ENCODE measurements at places on chromosomes 12 and 14.

DNA sequence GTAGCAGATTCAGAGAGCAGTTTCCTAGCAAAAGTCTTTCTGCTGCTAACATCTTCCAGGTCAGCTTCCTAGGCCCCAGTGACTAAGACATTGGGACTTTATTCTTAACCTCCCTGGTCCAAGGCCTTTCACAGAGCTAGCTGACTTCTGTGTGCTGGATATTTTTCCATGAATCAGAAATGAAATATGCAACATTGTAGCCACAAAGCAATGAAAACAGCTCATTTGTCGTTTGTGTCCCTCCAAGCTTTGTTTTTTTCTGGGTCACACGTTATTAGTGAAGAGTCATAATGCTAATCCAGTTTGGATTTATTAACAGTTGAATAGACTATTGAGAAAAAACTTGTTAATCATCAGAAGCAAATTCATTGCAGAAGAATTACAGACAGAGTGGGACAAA, 82.4 kb downstream of the ARF6 start:
- peak; percentile 95 for DNase-seq

DNA sequence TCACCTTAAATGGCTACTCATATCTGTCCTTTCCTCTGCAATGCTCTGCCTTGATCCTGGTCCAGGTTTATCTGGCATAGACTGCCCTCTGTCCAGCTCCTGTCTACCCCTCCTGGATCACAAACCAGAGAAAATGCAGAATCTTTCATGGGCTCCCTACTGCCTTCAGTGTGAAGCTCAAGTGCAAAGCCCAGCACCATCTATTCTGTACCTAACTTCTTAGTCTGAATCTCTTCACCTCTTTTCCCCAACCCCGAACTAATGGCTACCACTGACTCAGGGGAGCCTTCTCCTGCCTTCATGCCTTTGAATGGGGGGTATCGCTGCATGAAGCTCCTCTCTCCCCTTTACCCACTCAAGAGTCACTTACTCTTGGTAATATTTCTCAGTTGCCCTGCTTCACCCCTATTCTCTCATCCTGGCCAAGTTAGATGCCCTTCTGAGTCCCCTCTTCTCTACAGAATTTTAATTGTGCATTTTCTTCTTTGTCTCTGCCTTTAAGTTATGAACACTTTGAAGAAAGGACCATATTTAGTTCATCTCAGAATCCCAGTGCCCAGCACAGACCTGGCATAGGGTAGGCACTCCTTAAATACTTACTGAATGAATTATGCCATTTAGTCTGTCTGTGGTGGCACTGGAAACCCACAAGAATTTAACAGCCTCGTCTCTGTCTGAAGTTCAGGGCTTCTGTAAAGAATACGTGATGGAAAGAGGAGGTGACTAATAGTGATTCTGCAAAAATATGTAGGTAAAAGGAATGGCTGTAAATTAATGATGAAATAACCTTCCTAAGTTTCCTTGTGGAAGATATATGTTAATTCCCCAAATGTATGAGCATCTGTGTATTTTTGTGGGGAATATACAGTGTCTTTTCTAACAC, 191.3 kb upstream of the AMIGO2 start:
- DNase-seq = peak; percentile 93

DNA sequence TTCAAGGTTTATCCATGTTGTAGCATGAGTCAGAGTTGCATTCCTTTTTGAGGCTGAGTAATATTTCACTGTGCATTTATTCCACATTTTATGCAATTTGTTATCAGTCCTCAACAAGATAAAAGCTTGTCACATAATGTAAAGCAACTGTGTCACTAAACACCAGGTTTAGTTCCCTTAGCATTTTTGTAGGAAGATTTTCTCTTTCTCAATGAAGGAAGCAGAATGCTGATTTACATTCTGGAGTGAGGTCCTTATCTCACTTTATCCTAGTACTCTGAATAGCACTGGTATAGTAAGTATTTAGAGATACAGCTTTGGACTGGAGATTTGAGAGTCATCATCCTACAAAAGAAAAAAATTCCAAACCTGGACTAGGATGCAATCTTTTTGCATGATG, 9.8 kb upstream of the EXD2 start:
- no peak for DNase-seq

GRCh38 chr14:64721899-64722298, 17.7 kb downstream of the PLEKHG3 start:
- DNase-seq = no peak

GRCh38 chr12:85872497-85873091, 1.5 kb upstream of the NTS start:
- DNase-seq = peak; percentile 45

DNA sequence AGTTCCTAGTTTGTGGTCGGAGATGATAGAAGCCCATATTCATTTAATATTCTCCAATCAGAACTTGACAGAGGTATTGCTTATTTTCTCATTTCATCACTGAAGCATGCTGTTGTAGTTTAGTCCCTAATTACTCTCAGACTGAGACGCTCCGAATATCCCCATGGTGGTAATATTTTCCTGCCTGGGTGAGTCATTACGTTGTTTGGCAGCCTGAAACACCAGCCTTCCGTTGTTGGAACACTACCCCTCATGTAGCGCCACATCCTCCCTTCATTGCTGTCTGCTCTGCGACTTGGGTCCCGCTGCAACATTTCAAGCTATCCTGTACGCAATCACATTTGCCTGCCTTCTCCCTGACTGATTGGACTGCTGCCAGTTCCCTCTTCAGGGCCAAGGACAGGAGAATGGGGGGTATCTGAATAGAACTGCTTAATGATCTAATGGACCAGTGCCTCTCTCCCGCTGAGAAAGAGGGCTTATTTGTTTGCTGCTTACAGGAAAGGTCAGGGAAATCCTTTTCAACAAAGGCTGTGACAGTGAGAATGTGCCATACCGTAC, 369.1 kb downstream of the NPAS3 start:
- DNase-seq = peak; percentile 38

- DNase-seq = peak; percentile 50
These were observed 414 bp upstream of the CDK17 start for GRCh38 chr12:96400631-96401075.

- DNase-seq = no peak
These were observed 6.7 kb downstream of the SERPINA9 start for GRCh38 chr14:94469261-94469660.

DNA sequence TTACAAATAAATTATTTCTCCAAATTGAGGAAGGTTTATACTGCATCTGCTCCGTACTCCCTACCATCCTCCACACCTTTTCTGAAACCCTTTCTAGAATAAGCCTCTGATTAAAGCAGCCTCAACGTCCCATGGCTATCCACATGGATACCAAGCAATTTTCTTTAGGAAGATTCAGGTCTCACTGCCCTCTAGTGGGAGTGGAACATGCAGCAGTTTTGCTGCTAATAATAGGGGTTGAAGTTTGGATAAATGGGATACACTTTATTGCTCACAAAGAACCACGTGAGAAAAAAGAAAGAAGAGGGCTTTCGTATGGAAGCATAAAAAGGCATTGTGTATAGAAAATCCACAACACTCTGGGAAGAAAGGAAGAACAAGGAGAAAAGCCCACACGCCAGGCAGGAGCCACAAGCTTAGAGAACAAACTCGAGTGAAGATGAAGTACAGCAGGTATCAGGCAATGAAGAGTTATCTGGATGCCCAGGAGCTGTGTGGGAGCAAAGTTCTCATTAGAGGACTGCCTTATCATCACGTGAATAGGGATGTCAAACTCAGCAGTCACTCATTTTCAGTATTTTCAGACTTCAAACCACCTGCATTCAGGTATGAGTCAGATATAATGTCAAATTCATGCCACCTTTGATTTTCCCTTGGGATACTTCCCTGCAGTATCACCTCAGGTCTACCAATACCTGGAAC, 45.8 kb downstream of the CCER1 start:
- DNase-seq = peak; percentile 62

DNA sequence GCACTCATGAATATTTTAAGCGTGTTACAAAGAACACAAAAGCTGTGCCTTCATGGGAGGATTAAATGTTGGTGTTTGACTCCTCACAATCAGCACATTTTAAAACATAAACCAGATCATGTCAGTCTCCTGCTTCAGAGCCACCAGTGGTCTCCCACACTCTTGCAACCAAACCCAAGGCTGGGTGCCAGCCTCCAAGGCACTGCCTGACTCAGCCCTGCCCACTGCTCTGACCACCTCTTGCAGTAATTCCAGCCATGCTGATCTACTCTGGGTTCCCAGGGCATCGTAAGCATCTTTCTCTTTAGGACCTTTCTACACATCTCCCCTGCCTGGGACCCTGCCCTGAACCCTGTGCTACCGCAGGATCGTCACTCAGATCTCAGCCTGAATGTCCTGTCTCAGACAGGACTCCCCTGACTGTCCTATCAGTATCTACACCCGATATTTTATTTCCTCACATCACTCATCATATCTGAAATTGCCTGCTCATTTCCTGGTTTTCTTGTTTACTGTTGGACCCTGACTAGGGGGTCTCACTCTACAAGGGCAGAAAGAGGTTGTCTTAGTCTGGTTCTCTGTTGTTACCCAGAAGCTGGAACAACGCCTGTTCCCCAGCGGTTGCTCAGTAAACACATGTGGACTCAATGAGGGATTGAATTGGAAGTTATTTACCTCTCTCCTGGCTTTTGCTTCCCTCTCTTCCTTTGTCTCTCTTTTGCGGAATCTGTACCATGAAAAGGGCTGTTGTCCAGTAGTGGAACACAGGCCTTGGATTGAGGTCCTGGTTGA, 449.8 kb downstream of the RAD51B start:
- no peak for DNase-seq

DNA sequence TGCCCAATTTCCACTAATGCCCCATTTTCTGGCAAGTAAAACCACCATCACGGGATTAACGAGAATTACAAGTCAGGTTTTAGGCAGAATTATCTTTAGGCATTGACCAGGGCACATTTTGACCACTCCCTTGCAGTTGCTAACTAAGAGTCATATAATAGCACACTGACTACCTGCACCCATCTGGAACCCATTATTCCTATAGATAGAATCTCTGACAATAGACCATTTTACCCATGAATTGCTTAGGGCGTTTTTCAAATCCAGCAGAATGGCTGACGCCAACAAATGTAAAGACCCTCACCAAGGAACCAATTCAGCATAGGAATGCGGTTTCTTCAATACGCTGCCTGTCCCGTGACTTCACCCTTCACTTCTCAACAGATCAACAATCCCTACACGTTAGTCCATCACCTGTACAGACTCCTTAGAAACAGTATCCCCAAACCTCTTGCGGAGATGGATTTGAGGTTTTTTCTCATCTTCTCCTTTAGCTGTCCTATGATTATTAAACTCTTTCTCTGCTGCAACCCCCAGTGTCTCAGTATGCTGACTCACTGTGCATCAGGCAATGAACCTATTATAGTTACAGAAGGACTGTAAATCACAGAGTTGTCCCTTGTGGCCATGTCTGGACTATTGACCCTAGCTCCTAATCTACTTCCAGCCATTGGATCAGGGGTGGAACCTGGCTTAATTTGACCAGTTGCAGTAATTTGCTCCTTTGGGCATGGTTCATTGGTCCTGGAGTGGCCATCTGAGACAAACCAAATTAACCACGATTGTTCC, 177.3 kb upstream of the PLXNC1 start:
- no peak for DNase-seq

DNA sequence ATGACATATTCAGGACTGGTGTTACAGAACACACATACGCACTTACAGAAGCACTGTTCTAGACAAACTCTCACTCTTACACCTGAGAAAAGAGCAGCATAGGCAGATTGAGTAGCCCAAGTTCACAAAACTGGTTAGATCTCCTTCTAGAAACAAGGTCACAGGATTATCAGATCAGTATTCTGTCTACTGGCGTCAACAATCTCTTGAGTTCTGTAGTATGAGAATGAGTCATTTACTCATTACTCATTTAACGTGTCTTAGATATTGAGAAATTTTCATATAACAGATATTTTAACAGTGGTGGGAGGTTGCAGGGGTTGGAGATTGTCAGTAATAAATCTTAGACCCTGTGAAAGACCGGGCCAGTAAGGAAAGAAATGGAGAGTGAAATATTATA, 2.8 kb upstream of the TSPAN8 start:
- DNase-seq = no peak

- DNase-seq = peak; percentile 21
These were observed 93.7 kb downstream of the SPTSSA start for GRCh38 chr14:34368115-34368970.

GRCh38 chr14:54785778-54786770, 116.6 kb downstream of the GCH1 start:
- DNase-seq = no peak

- no peak for DNase-seq
These were observed 310.1 kb upstream of the DIO3 start for GRCh38 chr14:101250948-101251811.

All from EL (cell line).